ENCODE measurements at places on chromosomes 1 and 21.

- no peak for DNase-seq
Observed at GRCh38 chr1:2986549-2987305, 34.5 kb upstream of the ACTRT2 start.

DNA sequence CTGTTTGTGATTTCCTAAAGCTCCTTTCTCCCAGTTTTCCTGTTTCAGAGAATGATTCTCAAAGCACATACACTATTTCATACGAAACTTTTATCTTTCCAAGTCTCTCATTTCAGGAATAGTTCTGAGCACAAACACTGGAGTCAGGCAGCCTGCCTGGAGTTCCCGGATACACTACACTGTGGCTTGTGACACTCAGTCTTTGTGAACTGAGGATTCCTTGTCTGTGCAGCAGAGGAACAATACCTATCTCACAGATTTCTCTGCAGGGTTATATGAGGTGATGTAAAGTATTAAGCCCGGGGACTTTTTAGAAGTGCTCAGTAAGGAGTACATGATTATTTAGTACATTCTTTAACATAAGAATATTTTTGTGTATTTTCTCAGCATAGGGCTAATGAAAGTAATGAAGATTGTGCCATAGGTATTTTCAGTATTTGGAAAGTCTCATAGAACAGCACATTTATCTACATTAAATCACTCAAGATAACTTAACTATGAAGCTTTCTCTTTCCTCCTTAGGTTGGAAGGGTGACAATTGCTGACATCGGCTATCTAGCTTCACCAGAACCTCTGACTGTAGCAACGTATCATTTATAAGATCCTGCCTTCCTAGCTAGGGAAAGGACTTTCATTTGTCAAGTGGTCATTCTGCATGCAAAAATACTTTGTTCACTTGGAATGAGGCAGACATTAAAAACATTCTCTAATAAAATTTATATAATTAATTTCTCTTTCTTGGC, 12.9 kb downstream of the GBP2 start:
- DNase-seq = no peak

DNA sequence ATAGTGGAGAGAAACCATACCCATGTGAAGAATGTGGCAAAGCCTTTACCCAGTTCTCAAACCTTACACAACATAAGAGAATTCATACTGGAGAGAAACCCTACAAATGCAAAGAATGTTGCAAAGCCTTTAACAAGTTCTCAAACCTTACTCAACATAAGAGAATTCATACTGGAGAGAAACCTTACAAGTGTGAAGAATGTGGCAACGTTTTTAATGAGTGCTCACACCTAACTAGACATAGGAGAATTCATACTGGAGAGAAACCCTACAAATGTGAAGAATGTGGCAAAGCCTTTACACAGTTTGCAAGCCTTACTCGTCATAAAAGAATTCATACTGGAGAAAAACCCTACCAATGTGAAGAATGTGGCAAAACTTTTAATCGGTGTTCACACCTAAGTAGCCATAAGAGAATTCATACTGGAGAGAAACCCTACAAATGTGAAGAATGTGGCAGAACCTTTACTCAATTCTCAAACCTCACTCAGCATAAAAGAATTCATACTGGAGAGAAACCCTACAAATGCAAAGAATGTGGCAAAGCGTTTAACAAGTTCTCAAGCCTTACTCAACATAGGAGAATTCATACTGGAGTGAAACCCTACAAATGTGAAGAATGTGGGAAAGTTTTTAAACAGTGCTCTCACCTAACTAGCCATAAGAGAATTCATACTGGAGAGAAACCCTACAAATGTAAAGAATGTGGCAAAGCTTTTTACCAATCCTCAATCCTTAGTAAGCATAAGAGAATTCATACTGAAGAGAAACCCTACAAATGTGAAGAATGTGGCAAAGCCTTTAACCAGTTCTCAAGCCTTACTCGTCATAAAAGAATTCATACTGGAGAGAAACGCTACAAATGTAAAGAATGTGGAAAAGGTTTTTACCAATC, 80.0 kb downstream of the JMJD4 start:
- no peak for DNase-seq

- DNase-seq = no peak
Observed at GRCh38 chr1:175317779-175318178, 125.2 kb upstream of the KIAA0040 start.
